ENCODE measurements at places on chromosomes 4 and X. TPM values are rescaled to one million over a fixed set of nuclear protein-coding genes. Genes with fewer than 3 reads are reported as not detected.

GRCh38 chrX:32150141-32150540 lies 1061.2 kb downstream of the DMD start:
- no peaks in the 10 kb centered on the region for H3K27me3 ChIP-seq
- no peaks in the 10 kb centered on the region for H3K36me3 ChIP-seq
- H3K4me1 ChIP-seq = no peaks in the 10 kb centered on the region
- no peak for DNase-seq
- no peak overlapping the region for H3K27ac ChIP-seq

The RS1 gene
- not detected for polyA plus RNA-seq

GRCh38 chr4:175824076-175824475 lies 12.0 kb upstream of the GPM6A start:
- no peak overlapping the region for H3K4me3 ChIP-seq
- no peaks in the 10 kb centered on the region for H3K27me3 ChIP-seq
- H3K36me3 ChIP-seq = no peaks in the 10 kb centered on the region
- H3K4me1 ChIP-seq = no peaks in the 10 kb centered on the region
- no peak for DNase-seq
- H3K27ac ChIP-seq = no peak overlapping the region

GRCh38 chr4:8842614-8843013 lies 29.0 kb downstream of the HMX1 start:
- H3K4me3 ChIP-seq = no peak overlapping the region
- H3K27ac ChIP-seq = no peak overlapping the region
- DNase-seq = no peak
- no peaks in the 10 kb centered on the region for H3K36me3 ChIP-seq
- H3K4me1 ChIP-seq = no peaks in the 10 kb centered on the region

The RADX gene
- polyA plus RNA-seq = 3.2 TPM

GRCh38 chr4:42302348-42302747 lies 94.9 kb upstream of the SHISA3 start:
- no peak for DNase-seq
- no peak overlapping the region for H3K27ac ChIP-seq
- H3K36me3 ChIP-seq = no peaks in the 10 kb centered on the region
- H3K4me3 ChIP-seq = no peak overlapping the region

- no peaks in the 10 kb centered on the region for H3K4me1 ChIP-seq
- no peak for DNase-seq
- no peaks in the 10 kb centered on the region for H3K27me3 ChIP-seq
- no peaks in the 10 kb centered on the region for H3K36me3 ChIP-seq
- H3K27ac ChIP-seq = no peak overlapping the region
- H3K4me3 ChIP-seq = no peak overlapping the region
Observed at GRCh38 chr4:24507439-24507838, 76.9 kb downstream of the DHX15 start.

GRCh38 chr4:27846951-27847350 lies 986.3 kb downstream of the STIM2 start:
- no peaks in the 10 kb centered on the region for H3K36me3 ChIP-seq
- no peaks in the 10 kb centered on the region for H3K4me1 ChIP-seq
- H3K27me3 ChIP-seq = no peaks in the 10 kb centered on the region
- no peak overlapping the region for H3K4me3 ChIP-seq
- no peak overlapping the region for H3K27ac ChIP-seq

DNA sequence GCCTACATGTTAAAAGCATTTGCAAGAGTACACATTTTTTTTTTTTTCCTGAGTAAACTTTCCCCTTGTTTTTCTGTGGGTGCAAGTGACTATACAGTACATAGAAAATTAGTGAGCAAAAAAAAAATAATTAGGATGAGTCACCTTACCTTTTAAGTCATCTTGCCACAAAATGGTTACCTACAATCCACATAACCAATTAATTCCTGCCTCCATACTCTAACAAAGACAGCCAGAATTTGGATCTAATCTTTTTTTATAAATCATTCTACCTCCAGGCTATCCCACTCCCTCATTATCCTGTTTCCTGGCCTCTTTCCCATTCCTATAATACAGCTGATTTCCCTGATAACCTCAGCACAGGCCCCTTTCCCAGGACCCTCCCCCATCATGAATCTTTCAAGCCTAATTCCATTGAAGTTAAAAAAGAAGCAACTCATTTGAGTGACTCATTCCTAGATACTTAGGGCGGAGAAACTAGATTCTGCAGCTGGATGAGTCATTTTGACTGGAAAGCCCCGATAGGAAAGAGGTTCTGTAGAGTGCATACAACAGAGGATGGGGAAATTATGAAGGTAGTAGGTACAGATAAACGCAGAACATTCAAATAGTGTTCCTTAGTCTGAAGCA lies 128.2 kb downstream of the C4orf51 start:
- H3K36me3 ChIP-seq = no peaks in the 10 kb centered on the region
- no peak overlapping the region for H3K4me3 ChIP-seq
- DNase-seq = no peak
- H3K4me1 ChIP-seq = no peaks in the 10 kb centered on the region

The PIR gene
- polyA plus RNA-seq = 3.0 TPM

DNA sequence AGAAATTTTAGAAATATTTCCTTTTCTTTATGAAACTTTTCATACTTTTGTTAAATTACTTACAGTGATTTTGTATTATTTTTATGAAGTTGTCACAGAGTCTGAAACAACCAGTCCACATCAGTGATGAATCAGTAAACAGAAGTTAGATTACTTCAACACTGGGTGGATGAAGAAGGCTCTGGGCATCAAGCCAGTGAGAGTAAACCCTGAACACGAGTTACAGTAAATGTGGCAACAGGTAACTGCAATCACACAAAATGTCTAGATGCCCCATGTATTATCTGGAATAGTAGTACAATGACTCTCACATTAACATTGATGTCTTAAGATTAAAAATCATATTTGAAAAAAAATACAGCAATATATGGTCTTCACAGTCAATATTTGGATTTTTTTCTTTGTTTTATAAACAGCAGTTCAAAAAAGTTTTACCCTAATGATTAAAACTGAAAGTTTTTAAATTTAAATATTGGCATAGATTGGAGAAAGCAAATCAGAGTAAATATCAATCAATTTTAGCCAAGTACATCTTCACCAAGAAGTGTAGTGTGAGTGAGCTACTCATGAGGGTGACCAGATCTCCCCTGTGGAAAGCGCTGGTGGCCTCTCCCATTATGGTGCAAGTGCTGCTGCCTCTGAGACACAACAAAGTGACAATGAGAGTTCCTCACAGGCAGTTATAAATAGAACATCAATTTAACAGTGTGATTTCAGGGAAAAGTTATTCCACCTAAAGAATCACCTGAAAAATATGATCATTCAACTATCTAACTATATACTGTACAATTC lies 63.2 kb upstream of the UGT2B7 start:
- no peak for DNase-seq
- no peaks in the 10 kb centered on the region for H3K36me3 ChIP-seq
- H3K27ac ChIP-seq = no peak overlapping the region

The CLDN22 gene
- 0.02 TPM for polyA plus RNA-seq

GRCh38 chrX:119427024-119427794 lies 28.1 kb downstream of the SLC25A43 start:
- H3K27ac ChIP-seq = no peak overlapping the region
- no peaks in the 10 kb centered on the region for H3K27me3 ChIP-seq
- no peak overlapping the region for H3K4me3 ChIP-seq
- DNase-seq = no peak

DNA sequence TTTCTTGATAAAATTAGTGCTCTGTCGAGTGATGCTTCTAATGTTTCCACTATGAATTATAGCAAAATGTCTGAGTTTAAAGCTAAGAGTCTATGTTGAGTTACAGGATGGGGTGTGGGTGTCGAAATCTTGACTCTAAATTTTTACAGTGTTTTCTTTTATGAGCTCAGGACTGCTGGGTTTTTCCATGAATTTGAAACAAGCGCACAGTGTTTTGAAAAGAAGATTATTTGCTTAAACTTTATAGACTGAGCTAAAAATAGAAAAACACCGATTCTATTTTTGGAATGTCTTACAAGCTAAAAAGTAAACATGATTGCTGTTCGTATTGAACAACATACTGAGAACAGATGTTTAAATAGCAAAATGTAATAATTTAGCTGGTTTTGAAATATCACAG lies 7.5 kb downstream of the PTTG2 start:
- no peaks in the 10 kb centered on the region for H3K36me3 ChIP-seq
- no peaks in the 10 kb centered on the region for H3K4me1 ChIP-seq
- no peak overlapping the region for H3K4me3 ChIP-seq
- no peaks in the 10 kb centered on the region for H3K27me3 ChIP-seq
- H3K27ac ChIP-seq = no peak overlapping the region

The TBL1X gene
- polyA plus RNA-seq = 2.4 TPM

The MND1 gene
- polyA plus RNA-seq = not detected

DNA sequence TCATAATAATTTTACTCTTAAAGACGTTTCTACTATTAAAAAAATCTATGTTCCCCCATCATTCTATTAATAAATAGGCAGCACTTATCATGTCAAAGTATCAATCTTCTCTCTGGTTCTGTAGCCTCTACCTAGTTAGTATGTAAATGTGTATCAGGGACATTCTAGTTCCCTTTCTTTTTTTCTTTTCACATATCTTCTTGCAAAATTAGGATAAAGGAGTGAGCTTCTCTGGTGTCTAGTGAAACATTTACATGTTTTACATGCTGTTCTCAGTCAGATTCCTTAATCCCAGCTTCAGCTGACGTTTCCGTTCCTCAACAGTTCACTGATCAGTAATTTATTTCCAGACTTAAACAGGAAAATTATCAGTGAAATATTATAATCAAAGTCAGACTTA lies 11.8 kb downstream of the PCDH10 start:
- no peak overlapping the region for H3K4me3 ChIP-seq
- H3K36me3 ChIP-seq = no peaks in the 10 kb centered on the region
- no peak for DNase-seq
- no peak overlapping the region for H3K27ac ChIP-seq
- H3K4me1 ChIP-seq = no peaks in the 10 kb centered on the region
